ENCODE measurements at places on chromosomes 13 and 19.

DNA sequence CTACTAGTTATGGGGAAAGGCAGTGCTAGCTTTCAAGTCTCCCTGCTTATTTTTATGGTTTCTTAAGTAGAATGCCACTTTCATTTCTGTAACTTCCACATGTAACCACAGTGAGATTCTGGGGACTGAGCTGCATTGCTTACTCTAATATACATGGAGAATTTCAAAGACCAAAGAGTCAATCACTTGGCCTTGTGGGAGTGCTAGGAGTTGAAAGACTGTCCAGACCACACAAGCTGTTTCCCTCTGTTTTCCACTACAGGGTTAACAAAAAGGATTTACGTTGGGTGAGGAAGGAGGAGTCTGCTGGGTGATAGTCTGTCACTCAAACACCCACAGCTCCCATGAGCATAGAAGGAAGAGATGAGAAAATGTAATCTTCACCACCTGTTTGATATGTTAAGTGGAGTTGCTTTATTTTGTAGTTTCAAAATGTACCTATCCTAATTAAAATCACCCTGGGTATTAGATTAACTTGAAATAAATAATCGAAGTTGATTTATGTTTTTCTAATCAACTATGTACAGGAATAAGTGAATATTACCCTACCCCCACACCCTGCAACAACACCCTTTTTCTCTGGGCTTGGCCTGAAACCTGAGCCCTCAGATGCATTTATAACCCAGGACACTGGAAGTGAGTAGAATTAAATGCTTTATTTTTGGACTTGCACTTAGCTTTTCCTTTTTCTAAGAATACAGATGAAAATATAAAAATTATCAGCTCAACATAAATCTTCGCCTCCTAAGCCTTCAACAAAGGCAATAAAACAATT lies 225.8 kb upstream of the SLC10A2 start:
- no peak for DNase-seq

- no peak for DNase-seq
Measured at GRCh38 chr13:113423520-113424163, 29.6 kb downstream of the ADPRHL1 start.

- DNase-seq, result no peak
Measured at GRCh38 chr19:10270616-10271394, at the start of gene ICAM1. ICAM1 (plus strand) TSS chr19:10271120; CDS start chr19:10271160, 40 bp downstream.

- no peak for DNase-seq
Measured at GRCh38 chr13:39406688-39407087, 196.3 kb downstream of the LHFPL6 start.

DNA sequence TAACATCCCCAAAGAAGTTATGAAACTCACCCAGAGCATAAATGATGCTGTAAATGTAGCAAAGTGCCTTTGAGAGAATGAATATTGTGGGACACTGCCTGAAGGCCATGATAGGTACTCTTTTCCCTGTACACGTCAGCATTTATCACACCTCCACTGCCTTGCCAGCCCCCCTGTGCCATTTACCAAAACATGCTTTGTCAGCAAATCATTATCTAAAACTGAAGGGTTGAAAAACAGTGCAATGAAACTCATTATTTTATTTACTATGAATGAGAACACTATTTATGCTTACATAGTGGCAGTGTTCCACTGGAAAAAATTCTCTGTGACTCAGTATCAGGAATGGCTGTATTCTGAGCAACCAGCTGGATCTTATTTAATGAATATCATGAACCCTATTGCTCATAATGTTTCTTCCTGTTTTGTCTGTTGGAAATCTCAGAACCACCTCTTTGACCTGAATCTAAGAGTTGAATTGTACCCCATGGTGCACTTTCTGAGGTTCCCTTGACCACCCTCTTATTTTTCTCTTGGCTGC lies 564.1 kb downstream of the DCT start:
- DNase-seq, result peak; percentile 17

GRCh38 chr19:13483215-13483614 lies 23.1 kb downstream of the CACNA1A start:
- no peak for DNase-seq

DNA sequence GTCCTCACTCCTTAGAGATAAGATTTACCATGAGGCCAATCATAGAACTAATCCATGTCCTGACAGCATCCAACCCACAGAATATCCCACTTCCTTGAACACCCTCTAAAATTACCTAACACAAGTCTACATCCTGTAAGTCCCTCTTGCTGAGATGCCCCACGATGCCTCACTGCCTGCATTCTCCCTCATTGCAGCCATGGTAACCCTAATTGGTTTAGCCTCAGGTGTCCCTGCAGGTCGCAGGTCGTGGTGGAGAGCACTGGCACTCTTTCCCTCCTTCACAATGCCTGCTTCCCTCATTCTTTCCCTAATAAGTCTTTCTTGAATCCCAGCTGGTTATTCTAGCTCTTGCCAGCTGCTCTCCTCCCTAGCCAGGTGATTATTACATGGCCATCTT lies 35.3 kb upstream of the MYO16 start:
- no peak for DNase-seq

- DNase-seq, result no peak
Measured at GRCh38 chr13:40137400-40137799, 481.9 kb downstream of the COG6 start.

DNA sequence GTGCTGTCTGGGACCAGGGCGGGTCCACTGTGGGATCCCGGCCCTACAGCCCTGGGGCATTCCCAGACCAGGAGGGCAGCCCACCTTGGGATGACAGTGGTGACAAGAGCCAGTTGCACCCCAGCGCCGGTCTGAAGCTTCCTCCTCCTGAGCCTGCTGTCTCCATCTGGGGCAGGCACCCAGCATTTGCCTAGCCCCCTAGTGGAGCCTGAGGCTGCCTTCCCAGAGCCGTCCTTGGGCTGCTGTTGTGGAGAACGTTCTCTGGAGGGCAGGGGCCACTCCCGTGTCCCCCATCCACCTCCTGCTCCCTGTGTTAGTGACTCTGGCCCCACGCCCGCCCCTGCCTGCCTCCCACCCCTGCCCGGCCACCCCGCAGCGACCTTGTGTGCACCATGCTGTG lies 148.5 kb downstream of the KDM4B start:
- no peak for DNase-seq

DNA sequence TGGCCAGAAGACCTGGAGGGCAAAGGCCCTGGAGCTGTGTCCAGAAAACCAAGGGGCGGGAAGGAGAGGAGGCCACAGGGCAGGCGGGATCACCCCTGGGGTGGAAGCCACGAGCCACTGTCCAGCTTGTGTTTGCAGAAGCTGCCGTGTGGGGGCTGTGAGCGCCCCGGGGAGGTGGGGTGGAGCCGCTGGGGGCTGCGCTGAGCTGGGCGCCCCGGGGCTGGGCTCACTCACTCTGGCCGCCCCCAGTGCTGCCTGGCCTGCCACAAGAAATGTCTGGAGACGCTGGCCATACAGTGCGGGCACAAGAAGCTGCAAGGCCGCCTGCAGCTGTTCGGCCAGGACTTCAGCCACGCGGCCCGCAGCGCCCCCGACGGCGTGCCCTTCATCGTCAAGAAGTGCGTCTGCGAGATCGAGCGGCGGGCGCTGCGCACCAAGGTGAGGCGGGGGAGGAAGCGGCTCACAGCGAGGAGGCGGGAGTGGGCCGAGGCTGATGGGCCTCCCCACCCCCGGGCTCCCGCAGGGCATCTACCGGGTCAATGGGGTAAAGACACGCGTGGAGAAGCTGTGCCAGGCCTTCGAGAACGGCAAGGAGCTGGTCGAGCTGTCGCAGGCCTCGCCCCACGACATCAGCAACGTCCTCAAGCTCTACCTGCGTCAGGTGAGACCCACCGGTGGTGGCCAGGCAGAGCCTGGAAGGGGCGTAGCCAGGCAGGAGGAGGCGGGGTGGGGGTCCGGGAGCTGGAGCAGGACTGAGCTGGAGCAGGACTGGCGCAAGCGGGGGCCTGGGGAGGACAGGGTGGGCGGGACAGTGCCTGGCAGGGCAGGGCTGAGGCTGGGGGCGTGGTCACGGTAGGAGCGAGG lies 13.6 kb downstream of the POLR2E start:
- no peak for DNase-seq

DNA sequence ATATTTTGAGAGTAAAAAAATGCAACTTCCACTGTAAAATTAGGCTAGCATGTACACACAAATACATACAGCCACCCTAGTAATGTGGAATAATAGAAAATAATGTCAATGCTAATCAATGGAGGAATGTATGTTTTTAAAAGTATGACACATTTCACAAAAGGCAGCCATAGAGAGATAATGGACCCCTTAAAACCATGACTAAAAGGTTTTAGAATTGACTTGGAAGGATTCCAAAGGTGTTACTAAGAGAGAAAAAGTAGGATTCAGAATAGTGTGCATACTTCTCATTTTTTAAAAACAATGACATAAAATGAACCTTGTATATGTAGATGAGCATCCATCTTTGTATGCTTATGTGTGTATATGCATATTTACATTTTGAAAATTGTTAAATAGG lies 597.9 kb upstream of the PCDH9 start:
- DNase-seq, result no peak

- DNase-seq, result no peak
Measured at GRCh38 chr19:50204811-50205675, 1.6 kb downstream of the MYH14 start.

DNA sequence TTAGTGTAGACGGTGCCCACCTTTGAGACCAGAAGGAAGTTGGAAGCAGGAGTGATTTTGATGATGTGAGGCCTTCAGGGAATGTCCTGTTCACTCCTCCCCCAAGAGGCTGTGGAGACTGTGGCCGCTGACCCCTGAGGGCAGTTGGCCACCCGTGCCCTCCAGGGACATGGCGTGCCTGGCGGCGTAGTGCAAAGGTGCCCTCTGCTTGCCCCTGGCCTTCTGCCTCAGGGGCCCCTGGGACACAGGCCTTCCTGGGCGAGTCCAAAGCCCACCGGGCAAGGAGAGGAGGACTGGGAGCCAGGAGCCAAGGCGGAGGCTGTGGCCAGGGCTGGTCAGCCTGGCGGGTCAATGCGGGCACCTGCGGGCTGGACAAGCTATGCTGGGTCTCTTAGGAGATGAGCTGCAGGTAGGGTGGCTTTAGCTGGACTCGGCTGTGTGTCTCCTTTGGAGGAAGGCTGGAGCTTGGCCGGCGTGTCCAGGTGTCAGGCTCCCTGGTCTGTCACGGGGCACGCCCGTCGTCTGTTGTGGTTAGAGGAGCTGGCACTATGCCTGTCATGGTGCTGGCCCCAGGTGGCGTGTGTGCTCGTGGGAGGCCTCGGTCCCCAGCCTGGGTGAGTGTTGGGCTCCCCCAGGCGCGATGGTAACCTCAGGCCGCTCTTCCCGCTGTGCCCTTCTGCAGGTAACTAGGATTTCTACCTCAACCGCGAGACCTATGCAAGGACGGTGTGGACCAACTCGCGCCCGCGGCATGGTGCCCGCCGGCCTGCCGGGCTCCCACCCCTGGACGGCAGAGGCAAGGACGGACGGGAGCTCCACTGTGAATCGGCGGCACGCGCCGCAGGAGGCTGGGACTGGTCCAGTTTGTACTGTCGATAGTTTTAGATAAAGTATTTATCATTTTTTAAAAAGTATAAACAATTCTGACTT lies 6.8 kb downstream of the PLEKHJ1 start:
- DNase-seq, result no peak

GRCh38 chr13:90565985-90566713 lies 781.3 kb upstream of the MIR17HG start:
- no peak for DNase-seq

- DNase-seq, result no peak
Measured at GRCh38 chr13:76043874-76044273, 407.7 kb downstream of the LMO7 start.

DNA sequence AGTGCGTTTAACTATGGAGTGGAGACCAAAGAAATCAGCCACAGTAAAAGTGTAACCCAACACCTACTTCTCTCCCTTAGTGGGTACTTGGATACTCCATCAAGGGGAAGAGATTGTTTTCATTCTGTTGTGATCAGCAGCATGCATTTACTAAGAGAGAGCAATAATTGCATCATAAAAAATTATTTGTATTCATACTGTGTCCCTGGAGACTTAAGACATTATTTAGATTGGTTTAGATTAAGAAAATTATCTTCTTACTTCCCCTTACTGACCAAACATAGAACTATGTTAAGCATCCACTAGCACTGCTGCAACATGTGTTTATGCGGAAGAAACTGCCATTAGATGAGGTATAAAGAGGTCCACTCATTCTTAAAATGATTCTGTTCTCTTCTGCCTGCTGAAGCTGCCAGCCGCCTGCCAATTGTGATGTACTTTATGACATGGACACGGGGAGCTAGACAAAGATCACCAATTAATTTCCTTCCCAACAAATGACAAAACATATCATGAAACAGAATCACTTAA lies 738.5 kb downstream of the DIAPH3 start:
- DNase-seq, result peak; percentile 83

DNA sequence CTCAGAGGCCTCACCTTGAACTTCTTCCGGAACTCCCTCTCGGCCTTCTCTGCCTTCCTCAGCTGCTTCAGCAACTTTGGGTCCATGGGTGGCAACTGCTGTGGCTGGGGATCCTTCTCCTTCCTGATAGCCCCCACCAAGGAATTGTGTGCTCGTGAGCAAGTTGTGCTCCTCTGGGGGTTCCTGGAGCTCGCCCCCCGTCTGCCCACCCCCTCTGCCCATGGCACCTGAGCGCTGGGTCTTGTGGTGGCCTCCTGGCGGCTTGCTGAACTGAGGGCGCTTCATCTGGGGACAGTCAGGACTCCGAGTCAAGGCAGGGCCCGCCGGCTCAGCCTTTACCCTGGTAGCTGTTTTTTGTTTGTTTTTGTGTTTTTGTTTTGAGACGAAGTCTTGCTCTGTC lies 11.6 kb downstream of the PRAM1 start:
- DNase-seq, result no peak

GRCh38 chr19:33725567-33725966 lies 71.1 kb upstream of the KCTD15 start:
- no peak for DNase-seq

- DNase-seq, result no peak
Measured at GRCh38 chr13:111011899-111012298, 97.0 kb upstream of the ANKRD10 start.

DNA sequence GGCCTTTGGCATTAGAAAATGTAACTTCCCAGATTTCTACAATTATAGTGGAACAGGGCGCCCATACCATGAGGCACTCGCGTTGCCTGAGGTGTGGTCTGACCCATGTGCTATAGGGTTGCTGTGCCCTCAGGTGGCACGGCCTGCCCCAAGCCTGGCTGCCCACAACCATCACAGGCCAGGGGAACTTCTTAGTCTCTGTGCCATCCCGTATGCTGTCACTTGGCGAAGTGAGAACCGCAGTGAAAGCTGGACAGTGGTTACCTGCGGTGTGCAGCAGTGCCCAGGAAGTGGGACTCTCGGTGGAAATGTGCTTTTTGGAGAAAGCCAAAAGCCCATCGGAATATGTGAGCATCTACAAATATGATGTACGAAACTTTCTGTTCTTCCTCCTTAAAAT lies 88.2 kb upstream of the GPR183 start:
- DNase-seq, result no peak

DNA sequence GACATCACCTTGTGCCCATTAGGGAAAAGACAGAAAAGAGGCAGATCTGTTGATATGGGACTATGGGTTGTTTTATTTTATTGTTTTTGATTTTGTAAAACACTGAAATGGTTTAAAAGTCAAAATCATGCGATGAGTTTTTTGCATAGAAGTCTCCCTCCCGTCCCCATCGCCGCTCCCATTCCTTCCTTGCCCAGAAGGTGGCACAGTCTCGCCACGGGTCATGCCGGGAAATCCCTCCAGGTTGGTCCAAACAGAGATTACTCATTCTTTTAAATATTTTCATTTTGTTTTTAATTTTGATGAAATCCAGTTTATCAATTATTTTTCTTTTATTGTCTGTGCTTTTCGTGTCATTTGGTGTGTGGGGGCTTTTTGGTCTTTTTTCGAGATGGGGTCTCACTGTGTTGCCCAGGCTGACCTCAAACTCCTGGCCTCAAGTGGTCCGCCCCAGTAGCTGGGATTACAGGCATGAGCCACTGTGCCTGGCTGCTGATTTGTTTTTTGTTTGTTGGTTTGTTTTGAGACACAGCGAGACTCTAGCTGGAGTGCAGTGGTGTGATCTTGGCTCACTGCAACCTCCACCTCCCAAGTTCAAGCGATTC lies 9.2 kb downstream of the PGPEP1 start:
- no peak for DNase-seq

All from fibroblast of the conjunctiva (primary cell).